Activated B cell treated with CpG ODN at 0.5 μM for 24 hours (primary cell): ENCODE measurements at places on chromosomes 5 and 9. TPM values are rescaled to one million over a fixed set of nuclear protein-coding genes. Genes with fewer than 3 reads are reported as not detected.

NFIB gene
- total RNA-seq = not detected in 2 replicates

IPPK gene
- total RNA-seq = 9.7 and 9.8 TPM in 2 replicates

- DNase-seq = no peak
Observed at GRCh38 chr5:143052967-143053682, 282.9 kb downstream of the ARHGAP26 start.

- no peak for DNase-seq
Observed at GRCh38 chr9:37262410-37262809, 142.0 kb downstream of the ZCCHC7 start.

DNA sequence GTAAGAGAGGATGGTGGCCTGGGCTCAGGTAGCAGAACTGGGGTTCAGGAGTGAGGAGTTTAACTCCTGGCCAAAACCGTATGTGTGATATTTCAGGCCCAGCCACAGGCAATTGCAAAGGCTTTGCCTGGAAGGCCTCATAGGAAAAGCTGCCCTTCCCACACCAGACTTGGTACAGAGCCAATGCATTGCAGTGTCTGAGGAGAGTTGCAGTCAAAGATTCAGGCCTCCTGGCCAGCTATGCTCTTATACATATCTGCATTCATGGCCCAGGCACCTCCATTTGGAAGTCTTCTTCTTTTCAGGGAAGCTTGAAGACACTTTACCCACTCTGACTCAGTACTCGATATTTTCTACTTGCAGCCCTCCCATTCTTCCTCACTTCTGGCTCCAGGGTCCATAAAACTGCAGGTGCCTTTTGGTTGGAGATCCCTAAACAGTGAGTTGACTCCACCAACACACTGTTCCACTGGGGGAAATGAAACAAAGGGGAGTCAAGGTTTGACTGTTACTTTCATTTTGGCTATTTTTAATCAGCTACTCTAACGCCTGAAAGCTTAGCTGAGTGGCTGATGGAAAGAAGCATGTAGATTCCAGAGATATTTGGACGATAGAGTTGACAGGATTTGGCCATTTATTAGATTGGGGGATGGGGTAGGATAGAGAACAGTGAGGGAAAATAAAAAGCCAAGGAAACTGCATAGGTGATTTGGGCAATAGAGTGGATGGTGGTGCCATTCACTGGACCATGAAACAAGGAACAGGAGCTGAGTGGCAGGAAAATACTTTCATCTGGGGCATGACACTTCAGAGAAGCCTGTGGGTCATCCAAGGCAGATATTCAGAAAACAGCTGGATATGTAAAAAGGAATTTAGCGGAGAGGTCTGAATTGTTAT lies 30.6 kb upstream of the IL33 start:
- DNase-seq = no peak

DNA sequence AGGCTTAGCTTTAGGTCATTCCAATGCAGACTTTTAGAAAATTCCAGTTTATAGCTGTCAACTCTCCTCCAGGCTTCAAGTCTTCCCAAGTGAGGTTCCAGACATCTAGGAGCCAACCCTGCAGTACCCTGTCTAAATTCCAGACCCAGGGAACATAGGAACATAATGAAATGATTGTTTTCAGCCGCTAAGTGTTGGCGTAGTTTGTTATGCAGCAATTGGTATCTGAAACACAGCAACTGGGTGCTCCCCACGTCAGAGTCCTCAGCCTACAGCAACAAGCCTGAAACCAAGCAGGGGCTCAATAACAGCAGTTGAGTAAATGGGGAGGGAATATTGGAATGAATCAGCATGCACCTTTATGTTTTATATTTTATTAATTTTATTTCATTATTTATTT lies 66.8 kb downstream of the BOD1 start:
- DNase-seq = no peak

- DNase-seq = no peak
Observed at GRCh38 chr9:71515107-71515506, 253.2 kb downstream of the CEMIP2 start.
